ENCODE measurements at places on chromosomes 6 and 20.

- no peaks in the 10 kb centered on the region for H3K27me3 ChIP-seq
- no peak overlapping the region for H3K27ac ChIP-seq
- H3K4me3 ChIP-seq, result no peak overlapping the region
- no peak for DNase-seq
These were observed 117.3 kb upstream of the ARMC2 start for GRCh38 chr6:108730635-108731515.

DNA sequence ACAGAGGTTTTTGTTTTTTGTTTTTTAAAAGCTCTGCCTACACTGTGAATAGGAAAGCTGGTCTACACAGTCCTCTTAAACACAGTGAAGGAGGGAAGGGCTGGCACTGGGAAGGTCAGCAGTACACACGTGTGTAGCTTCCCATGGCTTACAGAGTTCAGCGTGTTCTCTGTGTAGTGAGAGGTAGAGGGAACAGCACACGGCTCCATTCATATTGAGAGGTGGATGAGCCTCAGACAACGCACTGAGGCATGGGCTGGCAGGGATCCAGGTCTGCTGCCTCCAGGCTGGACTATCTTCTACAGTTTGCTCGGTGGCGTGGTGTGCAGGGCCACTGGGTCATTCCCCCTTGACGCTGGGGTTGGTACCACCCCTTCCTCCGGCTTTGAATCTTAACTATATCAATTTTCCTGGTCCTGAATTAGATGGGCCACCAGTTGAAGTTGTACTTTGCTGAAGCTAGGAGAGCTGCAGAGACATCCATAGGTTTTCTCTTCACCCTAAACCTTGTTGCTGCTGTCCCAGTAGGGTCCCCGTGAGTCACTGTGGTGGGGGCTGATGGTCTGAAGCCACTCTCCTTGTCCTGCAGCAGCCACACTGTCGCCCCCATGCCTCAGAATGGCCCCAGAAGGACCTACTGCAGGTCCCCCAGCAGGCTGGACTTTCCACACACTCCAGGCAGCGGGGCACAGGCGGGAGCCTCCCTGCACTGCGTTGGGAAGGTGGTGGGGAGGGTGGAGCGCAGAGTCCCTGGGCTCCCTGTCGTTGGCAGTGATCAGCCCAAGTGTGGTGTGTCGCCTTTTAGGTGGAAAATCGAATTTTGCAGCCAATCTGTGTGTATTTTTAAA, 2.0 kb downstream of the ARFGAP1 start:
- peaks cover 32% of the 10 kb centered on the region for H3K4me1 ChIP-seq
- H3K36me3 ChIP-seq, result peaks cover 43% of the 10 kb centered on the region
- H3K27ac ChIP-seq, result no peak overlapping the region
- H3K27me3 ChIP-seq, result no peaks in the 10 kb centered on the region
- no peak overlapping the region for H3K4me3 ChIP-seq
- no peak for DNase-seq

GRCh38 chr6:109660526-109661320, 30.3 kb downstream of the AK9 start:
- no peaks in the 10 kb centered on the region for H3K36me3 ChIP-seq
- DNase-seq, result no peak
- H3K4me3 ChIP-seq, result no peak overlapping the region
- no peak overlapping the region for H3K27ac ChIP-seq
- no peaks in the 10 kb centered on the region for H3K27me3 ChIP-seq

- no peak for DNase-seq
- H3K4me1 ChIP-seq, result no peaks in the 10 kb centered on the region
- H3K27me3 ChIP-seq, result no peaks in the 10 kb centered on the region
- H3K4me3 ChIP-seq, result no peak overlapping the region
- no peak overlapping the region for H3K27ac ChIP-seq
- no peaks in the 10 kb centered on the region for H3K36me3 ChIP-seq
These were observed 216.5 kb downstream of the PTPRK start for GRCh38 chr6:128303870-128304269.

- no peaks in the 10 kb centered on the region for H3K27me3 ChIP-seq
- DNase-seq, result no peak
- peaks cover 14% of the 10 kb centered on the region for H3K4me1 ChIP-seq
- H3K36me3 ChIP-seq, result no peaks in the 10 kb centered on the region
These were observed 249.5 kb downstream of the ADGRG6 start for GRCh38 chr6:142551274-142551811.

- no peak for DNase-seq
- no peaks in the 10 kb centered on the region for H3K36me3 ChIP-seq
- H3K27ac ChIP-seq, result no peak overlapping the region
These were observed 106.8 kb downstream of the PDE10A start for GRCh38 chr6:165556116-165556843.

- H3K27ac ChIP-seq, result no peak overlapping the region
- DNase-seq, result no peak
- H3K36me3 ChIP-seq, result no peaks in the 10 kb centered on the region
- H3K4me3 ChIP-seq, result no peak overlapping the region
- no peaks in the 10 kb centered on the region for H3K27me3 ChIP-seq
These were observed 320.7 kb downstream of the RNF144B start for GRCh38 chr6:18707714-18708439.

DNA sequence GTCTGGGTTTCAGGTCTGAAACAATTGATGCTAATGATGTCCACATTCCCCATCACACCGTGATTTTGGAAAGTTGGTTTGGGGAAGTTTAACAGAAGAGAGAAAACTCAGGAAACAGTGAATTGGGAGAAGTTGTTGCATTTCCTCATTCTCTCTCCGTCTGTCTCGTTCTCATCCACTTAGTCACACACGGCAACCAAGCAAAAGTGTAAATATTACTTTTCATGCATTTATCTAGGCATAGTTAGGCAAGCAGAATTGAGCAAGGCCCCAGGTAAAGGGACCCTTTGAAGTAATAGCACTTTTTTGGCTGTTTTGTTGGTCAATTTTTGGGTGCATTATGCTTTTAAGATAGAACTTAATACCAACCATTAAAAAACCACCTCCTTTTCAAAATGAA, 137.0 kb upstream of the SULF2 start:
- H3K36me3 ChIP-seq, result no peaks in the 10 kb centered on the region
- H3K27me3 ChIP-seq, result no peaks in the 10 kb centered on the region
- no peak overlapping the region for H3K4me3 ChIP-seq
- DNase-seq, result no peak
- no peak overlapping the region for H3K27ac ChIP-seq

DNA sequence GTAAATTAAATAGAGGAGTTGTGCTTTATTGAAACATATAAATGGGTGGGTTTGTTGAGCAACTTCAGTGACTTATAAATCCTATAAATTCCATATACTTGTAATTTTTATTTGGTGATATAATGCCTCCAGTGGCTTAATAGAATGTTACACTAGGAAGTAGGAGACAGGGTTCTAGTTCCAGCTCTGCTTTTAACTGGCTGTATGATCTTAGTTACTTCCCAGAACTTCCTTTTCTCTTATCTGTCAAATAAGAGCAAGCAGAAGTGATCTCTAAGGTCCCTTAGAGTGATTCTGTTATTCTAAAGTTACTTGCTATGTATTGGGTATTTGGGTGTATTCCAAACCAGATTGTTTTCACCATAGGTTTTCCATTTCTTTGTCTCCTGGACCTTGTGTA, 10.2 kb downstream of the ZSCAN23 start:
- no peak for DNase-seq
- no peaks in the 10 kb centered on the region for H3K4me1 ChIP-seq
- H3K36me3 ChIP-seq, result no peaks in the 10 kb centered on the region
- H3K27me3 ChIP-seq, result no peaks in the 10 kb centered on the region
- H3K4me3 ChIP-seq, result no peak overlapping the region

DNA sequence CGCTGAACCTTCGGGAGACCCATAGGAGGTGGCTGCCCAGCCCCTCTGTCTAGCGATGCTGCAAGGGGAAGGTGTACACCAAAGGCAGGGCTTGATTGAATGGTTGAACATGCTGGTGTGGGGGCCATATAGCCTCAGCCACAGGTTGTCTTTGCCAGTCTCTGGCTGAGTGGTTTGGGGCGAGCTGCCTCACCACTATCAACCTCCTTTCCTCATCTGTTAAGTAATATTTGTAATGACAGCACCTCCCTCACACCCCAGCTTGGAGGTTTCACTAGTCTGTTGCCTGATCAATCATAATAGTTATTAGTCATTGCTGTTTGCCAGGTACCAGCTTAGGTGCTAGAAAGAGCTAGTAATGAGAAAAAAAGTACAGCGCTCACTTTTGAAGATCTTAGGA, 11.8 kb upstream of the ZNF831 start:
- H3K36me3 ChIP-seq, result no peaks in the 10 kb centered on the region
- peak overlapping the region; percentile 55 for H3K27ac ChIP-seq
- H3K4me3 ChIP-seq, result no peak overlapping the region
- H3K27me3 ChIP-seq, result no peaks in the 10 kb centered on the region
- no peak for DNase-seq
- H3K4me1 ChIP-seq, result peaks cover 55% of the 10 kb centered on the region

- no peaks in the 10 kb centered on the region for H3K36me3 ChIP-seq
- no peak overlapping the region for H3K27ac ChIP-seq
- DNase-seq, result no peak
- H3K27me3 ChIP-seq, result no peaks in the 10 kb centered on the region
- H3K4me1 ChIP-seq, result no peaks in the 10 kb centered on the region
These were observed 231.5 kb upstream of the PLCB4 start for GRCh38 chr20:8837396-8837795.

DNA sequence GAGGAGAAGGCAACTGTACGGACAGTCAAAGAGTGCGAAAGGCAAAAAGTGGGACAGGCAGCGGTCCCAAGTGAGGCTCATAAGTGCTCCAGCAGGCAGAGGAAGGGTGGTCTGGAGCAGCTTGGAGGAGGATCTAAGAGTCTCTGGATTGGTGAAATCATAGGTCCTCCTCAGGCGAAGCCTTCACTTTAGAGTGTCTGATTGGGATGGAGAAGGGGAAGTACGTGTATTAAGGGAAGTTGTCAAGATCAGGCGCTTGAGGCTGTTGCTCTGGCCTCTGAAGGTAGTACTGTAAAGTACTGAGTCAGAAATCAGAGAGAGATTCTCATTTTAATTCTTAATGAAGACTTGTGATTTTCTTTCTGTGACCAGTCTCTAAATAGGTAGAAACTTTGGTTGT, 185.6 kb downstream of the KIF16B start:
- H3K27ac ChIP-seq, result no peak overlapping the region
- no peaks in the 10 kb centered on the region for H3K27me3 ChIP-seq
- DNase-seq, result no peak
- H3K4me1 ChIP-seq, result no peaks in the 10 kb centered on the region
- H3K36me3 ChIP-seq, result no peaks in the 10 kb centered on the region

DNA sequence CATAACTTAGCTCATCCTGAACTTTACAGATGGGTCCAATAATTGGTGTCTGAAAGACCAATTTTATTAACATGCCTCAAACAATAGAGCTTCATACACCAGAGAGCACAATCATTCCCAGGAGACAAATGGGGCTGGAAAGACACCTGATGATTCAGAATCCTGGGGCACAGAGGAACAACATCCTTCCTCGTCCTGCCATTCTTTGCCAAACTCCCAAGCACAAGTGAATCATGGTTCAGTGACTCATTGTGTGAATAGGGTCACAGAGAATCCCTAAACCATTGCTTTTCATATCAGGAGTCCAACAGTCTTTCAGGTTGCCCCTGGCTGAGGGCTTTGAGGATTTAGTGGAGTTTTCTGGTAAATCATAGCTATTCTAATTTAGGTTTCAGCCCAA, 266.4 kb upstream of the BMP2 start:
- no peak for DNase-seq
- no peak overlapping the region for H3K4me3 ChIP-seq
- H3K27ac ChIP-seq, result no peak overlapping the region
- H3K4me1 ChIP-seq, result no peaks in the 10 kb centered on the region
- H3K27me3 ChIP-seq, result no peaks in the 10 kb centered on the region

DNA sequence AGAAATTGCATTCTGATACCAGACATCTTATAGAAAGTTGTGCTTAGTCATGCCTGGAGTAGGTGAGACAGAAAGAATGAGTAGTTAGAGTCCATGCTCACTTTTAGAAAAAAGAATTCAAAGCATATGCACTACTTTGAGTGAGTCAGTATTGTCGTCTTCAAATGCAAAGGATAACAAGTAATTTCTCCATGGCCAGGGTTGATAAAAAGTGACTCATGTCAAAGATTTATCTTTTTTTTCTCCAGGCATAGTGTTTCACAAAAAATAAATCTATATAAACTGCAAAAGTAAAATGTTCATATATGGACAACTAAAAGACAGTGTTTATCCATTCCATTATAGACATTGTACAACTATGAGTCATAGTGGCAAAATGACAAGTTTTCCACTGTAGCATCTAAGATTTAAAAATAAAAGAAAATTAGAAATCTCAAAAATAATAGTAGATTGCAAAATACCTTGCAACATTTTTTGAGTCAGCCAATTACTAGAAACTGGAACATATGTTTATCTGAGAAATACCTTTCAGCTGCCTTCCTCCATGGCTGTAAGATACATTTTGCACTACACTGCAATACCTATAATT, 329.6 kb downstream of the GRIK2 start:
- no peaks in the 10 kb centered on the region for H3K36me3 ChIP-seq
- H3K4me1 ChIP-seq, result no peaks in the 10 kb centered on the region
- H3K4me3 ChIP-seq, result no peak overlapping the region
- DNase-seq, result no peak
- H3K27ac ChIP-seq, result no peak overlapping the region
- H3K27me3 ChIP-seq, result no peaks in the 10 kb centered on the region

- no peak for DNase-seq
- H3K4me3 ChIP-seq, result no peak overlapping the region
- H3K27ac ChIP-seq, result peak overlapping the region; percentile 29
- no peaks in the 10 kb centered on the region for H3K27me3 ChIP-seq
These were observed 5.5 kb downstream of the OGFRL1 start for GRCh38 chr6:71294121-71294523.

- peak overlapping the region; percentile 36 for H3K27ac ChIP-seq
- H3K4me1 ChIP-seq, result no peaks in the 10 kb centered on the region
- no peak for DNase-seq
- H3K27me3 ChIP-seq, result no peaks in the 10 kb centered on the region
- no peak overlapping the region for H3K4me3 ChIP-seq
These were observed 23.7 kb downstream of the NCOA7 start for GRCh38 chr6:125814481-125814880.

GRCh38 chr20:20375862-20376261, 8.0 kb downstream of the INSM1 start:
- no peaks in the 10 kb centered on the region for H3K36me3 ChIP-seq
- H3K27me3 ChIP-seq, result peaks cover 11% of the 10 kb centered on the region
- no peaks in the 10 kb centered on the region for H3K4me1 ChIP-seq
- H3K27ac ChIP-seq, result no peak overlapping the region
- no peak for DNase-seq
- H3K4me3 ChIP-seq, result no peak overlapping the region
